Activated T-cell treated with anti-CD3 and anti-CD28 coated beads, Interleukin-2, amount 50 U/mL, for 72 hours (primary cell): ENCODE measurements at places on chromosomes 11 and 22. TPM values are rescaled to one million over a fixed set of nuclear protein-coding genes. Genes with fewer than 3 reads are reported as not detected.

Gene TSPO
- 93.8 TPM for total RNA-seq

Gene DNAJB7
- not detected for total RNA-seq

Gene HOATZ
- not detected for total RNA-seq

Gene OR10A6
- not detected for total RNA-seq

Gene ART5
- total RNA-seq, result not detected

Gene CNTN5
- total RNA-seq, result not detected

Gene TEF
- 2.0 TPM for total RNA-seq

Gene OR5J2
- not detected for total RNA-seq

Gene TRIM51
- not detected for total RNA-seq

Gene FREY1
- 1.3 TPM for total RNA-seq

Gene BIRC3
- 155 TPM for total RNA-seq

Gene HTATIP2
- 75.0 TPM for total RNA-seq

Gene ROBO4
- total RNA-seq, result not detected

Gene KCTD14
- 0.34 TPM for total RNA-seq

Gene PATE2
- 0.14 TPM for total RNA-seq

Gene GGTLC3
- total RNA-seq, result not detected

Gene BCO2
- 1.1 TPM for total RNA-seq

Gene NAALADL1
- total RNA-seq, result 31.6 TPM

Gene PHLDA2
- total RNA-seq, result 12.3 TPM

Gene GRAMD4
- total RNA-seq, result 53.5 TPM

Gene CRYBB3
- total RNA-seq, result 0.30 TPM

Gene RTN4RL2
- 1.1 TPM for total RNA-seq

Gene UBASH3B
- total RNA-seq, result 18.5 TPM

Gene LIF
- total RNA-seq, result 67.9 TPM

Gene ENTHD1
- 0.46 TPM for total RNA-seq

Gene NPAT
- 22.8 TPM for total RNA-seq

Gene ZFP91
- total RNA-seq, result 48.4 TPM

Gene TCN1
- total RNA-seq, result not detected

Gene PLAAT5
- 2.8 TPM for total RNA-seq

Gene TMEM109
- 61.9 TPM for total RNA-seq

Gene PKNOX2
- total RNA-seq, result not detected

Gene KRTAP5-11
- not detected for total RNA-seq

Gene C22orf39
- 40.6 TPM for total RNA-seq

Gene PRSS23
- total RNA-seq, result 1.4 TPM

Gene LRRC56
- total RNA-seq, result 3.1 TPM

Gene TMEM151A
- not detected for total RNA-seq

Gene RAB39A
- total RNA-seq, result 0.39 TPM

Gene DDIAS
- 19.5 TPM for total RNA-seq

Gene OR8D1
- not detected for total RNA-seq

Gene SLC25A18
- total RNA-seq, result not detected

Gene SUSD2
- 0.55 TPM for total RNA-seq

Gene PANX3
- not detected for total RNA-seq

Gene CSRP3
- total RNA-seq, result not detected

Gene SYT9
- total RNA-seq, result not detected

Gene SLC6A5
- not detected for total RNA-seq

Gene SHANK3
- total RNA-seq, result 0.24 TPM
